Thymus (tissue), 14 donors: ENCODE measurements at places on chromosomes 1 and 21. TPM values are rescaled to one million over a fixed set of nuclear protein-coding genes. Genes with fewer than 3 reads are reported as not detected.

CAPZA1 gene
- 149 TPM for polyA plus RNA-seq

LCE3E gene
- 6.2 TPM for polyA plus RNA-seq

CBS gene
- polyA plus RNA-seq, result 1.9 TPM

ELOA gene
- polyA plus RNA-seq, result 16.5 TPM

ARHGEF16 gene
- 2.3 TPM for polyA plus RNA-seq

AKT3 gene
- polyA plus RNA-seq, result 14.5 TPM

XPR1 gene
- 10.3 TPM for polyA plus RNA-seq
